AG20443 (cell line): ENCODE measurements at places on chromosomes 12 and 14.

GRCh38 chr12:109861689-109862314, 18.5 kb downstream of the GLTP start:
- no peak for DNase-seq

- no peak for DNase-seq
These were observed 346.8 kb downstream of the ETNK1 start for GRCh38 chr12:22971701-22972191.

GRCh38 chr12:25189656-25190055, 5.3 kb downstream of the DNAI7 start:
- no peak for DNase-seq

- DNase-seq = no peak
These were observed 96.4 kb downstream of the LRRC74A start for GRCh38 chr14:76922584-76922983.

GRCh38 chr12:16037533-16037932, 126.4 kb downstream of the DERA start:
- DNase-seq = no peak

DNA sequence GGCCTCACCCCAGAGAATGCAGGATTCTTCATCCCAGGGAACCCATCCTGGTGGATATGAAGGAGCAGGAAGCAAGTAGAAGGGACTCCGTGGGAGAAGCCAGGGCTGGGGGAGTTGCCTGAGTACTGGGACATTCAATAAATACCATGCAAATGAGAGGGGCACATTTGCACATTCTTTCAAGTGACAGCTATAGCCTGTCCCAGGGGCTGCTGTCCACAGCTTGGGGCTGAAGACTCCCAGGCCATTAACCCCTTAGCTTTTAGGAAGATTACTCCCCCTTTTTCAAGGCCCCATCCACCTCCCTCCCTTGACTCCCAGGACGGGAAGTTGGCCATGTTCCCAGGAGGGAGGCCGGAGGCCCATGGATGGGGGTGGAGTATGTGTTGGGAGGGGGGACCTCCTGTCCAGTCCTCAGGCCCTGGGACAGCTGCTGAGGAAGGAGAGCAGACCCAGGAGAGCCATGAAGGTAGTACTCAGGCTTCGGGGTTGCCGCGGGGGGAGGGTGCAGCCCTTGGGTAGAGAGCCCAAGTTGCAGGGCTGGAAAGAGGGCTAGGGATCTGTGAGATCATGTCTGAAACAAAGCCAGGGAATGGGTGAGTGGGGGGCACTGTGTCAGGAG, 974 bp upstream of the TNS2 start:
- no peak for DNase-seq

- DNase-seq = no peak
These were observed 1088.9 kb upstream of the TMEM132C start for GRCh38 chr12:127178052-127178451.

GRCh38 chr14:97312910-97313309, 515.7 kb downstream of the VRK1 start:
- no peak for DNase-seq

GRCh38 chr14:63297372-63298063, 21.2 kb downstream of the GPHB5 start:
- no peak for DNase-seq

DNA sequence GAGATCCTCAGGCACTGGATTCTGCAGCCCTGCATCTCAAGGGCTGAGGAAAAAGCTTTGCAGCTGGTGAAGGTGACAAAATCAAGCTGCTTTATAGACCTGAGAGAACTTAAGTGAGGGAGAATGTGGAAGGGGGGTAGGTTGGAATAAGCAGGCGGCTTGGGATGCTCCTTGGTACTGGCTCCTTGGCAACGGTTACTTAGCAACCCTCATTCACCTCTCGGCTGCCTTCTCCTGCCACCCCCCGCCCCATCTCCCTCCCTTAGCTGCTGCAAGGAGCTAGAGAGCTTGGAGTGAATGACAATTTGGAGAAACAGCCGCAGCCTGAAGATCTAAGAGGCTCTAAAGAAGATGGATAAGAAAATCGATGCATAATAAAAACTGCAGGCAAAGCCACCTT, 44.1 kb upstream of the CISTR start:
- no peak for DNase-seq

DNA sequence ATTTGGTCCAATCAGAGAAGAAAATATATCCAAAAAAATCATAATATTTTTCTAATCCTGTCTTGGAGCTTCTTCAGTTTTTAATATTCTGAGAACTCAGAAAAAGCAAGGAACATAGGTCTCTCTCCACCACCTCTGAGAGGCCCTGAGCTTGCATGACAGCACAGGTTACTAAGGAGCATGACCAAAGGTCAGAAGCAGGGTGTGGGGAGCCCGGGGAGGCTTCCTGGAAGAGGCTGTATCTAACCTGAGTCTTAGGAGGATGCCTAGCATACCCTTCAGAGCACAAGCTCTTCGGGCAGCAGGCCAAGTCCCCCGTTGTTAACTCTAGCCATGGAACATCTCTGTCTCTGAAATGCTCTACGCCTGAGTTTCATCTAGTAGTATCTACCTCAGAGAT, 15.7 kb upstream of the STON2 start:
- DNase-seq = no peak

DNA sequence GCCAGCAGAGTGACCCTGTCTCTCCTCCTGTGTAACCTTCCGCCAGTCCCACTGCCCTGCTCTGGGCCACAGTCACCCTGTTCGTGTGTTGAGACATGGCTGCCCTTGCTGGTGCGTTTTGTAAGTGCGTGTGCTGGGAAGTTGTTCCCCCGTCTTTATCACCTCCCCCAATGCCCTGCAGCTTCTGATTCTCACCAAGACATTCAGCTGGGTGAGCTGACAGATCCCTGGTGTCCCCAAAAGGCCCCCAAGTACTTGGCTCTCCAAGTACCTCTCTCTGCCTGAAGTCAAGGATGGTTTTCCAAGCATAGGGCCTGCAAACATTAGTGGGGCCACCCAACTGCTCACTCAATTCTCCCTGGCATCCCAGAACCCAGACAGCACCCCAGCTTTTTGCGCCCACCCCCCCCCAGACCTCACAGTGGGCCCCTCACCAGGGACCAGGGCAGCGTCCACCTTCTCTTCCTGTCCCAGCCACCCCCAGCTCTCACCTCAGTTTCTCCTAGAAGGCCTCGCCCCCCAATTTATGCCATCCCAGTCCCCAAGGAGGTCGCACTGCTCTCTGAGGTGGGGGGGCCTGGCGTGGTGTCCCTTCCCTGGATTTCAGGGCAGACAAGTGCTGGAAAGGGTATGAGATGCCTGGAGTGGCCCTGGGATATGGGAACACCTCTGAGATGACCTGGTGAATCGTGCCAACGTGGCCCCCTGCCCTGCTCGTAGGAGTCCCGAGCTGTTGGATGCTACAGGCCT, 51.8 kb upstream of the EML1 start:
- no peak for DNase-seq

DNA sequence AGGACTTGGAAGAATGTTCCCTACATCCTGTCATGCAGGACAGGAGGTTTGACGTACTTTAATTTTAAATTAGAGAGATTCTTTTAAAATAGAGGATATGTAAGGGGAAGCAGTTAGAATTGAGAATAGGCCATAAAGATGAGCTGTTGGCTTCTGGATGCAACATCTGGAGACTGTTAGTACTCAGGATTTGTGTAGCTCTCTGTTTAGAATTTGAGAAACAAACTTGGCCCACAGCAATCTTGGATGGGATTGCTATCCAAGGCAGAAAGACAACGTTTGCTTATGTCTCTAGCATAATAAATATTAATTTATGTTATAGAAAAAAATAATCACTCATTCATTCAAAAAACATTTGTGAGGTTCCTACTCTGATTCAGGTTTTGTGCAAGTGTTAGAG, 398.4 kb upstream of the NOVA1 start:
- no peak for DNase-seq

DNA sequence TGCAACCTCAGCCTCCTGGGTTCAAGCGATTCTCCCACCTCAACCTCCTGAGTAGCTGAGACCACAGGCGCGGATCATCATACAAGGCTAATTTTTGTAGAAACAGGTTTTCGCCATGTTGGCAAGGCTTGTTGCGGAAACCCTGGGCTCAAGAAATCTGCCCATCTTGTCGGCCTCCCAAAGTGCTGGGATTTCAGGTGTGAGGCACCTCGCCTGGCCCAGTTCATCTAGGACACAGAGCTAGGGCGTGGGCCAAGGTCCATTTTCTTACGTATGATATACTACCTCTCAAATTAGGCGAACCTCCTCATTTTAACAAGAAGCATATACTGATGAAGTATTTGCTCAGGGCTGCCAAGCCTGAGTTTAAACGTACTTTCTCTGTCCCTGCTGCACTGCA, 2.1 kb downstream of the RPS29 start:
- DNase-seq = no peak

DNA sequence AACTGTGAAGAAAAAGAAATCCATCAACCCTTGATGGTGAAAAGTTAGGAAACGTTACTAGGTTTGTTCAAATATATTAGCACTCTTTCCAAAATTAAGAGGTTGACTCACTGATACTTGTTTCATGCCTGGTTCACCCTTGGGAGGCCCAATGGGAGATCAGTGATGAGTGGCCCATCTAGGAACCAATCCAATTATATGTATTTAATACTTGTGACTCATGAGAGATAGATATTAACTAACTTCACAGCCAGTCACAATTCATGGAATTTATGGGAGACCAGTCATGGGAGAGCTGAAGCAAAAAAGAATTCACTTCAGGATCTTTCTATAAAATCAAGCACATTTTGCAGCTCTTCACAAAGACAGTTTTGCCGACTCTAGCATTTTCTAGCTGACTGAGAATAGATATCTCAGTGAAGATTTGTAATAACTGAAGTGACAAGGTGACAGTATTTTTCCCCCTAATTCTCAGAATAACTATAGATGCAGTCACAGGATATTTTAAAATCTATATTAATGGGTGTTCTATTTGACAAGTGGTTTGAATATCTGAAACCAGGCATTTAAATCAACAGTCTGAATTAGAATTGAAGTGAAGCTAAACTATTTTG, 230.2 kb downstream of the EPS8 start:
- DNase-seq = peak; percentile 57

- DNase-seq = peak; percentile 48
These were observed 3.3 kb upstream of the P3H3 start for GRCh38 chr12:6824901-6825381.

DNA sequence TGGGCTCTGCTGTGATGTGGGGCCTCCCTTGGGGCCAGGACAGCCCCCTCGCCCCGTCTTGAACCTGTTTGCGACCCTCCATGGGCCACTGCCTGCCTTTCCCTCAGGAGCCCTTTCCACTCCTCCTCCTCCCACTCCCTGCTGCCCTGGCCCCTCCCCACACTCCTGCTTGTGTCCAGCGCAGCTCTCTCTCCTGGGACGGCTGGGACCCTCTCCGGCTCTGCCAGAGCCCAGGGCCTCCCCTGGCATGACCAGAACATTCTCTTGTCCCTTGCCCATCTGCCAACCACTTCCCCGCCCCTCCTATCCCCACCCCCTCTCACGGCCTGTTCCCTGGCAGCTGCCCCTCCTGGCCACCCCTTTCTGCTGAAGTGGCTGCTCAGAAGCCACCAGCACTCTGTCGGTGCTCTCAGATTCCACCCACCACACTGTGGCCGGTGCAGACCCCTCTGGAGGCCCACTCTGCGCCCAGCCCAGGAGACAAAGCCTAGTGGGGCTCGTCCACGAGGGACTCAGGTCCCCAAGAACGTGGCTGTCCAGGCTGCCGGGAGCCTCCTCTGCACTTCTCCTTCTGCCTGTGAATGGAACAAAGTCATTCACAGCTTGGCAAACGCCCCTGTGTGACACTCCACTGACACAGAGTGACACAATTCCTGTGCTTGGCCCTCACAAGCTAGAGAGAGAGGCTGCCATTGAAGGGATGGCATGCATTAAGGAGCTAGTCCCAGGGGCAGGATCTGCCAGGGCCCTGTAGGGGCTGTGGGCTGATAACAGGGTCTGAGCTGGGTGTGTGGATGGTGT, 1.4 kb downstream of the ASPG start:
- DNase-seq = no peak

DNA sequence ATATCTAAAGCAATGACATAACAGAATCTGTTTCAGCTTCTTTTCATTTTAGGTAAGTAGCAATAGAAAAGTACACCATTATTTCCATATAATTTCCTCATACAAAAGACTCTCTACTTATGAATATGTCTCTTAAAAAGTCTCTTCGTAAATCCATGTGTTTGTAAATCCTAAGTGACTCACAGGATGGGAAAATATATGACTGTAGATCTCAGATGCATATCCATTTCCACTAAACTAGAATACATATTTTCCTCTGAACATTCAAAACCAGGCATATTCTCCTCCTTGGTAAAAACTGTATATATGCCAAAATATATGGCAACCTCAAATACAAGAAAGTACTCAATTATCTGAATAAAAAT, 93.6 kb downstream of the TXNDC16 start:
- DNase-seq = no peak

DNA sequence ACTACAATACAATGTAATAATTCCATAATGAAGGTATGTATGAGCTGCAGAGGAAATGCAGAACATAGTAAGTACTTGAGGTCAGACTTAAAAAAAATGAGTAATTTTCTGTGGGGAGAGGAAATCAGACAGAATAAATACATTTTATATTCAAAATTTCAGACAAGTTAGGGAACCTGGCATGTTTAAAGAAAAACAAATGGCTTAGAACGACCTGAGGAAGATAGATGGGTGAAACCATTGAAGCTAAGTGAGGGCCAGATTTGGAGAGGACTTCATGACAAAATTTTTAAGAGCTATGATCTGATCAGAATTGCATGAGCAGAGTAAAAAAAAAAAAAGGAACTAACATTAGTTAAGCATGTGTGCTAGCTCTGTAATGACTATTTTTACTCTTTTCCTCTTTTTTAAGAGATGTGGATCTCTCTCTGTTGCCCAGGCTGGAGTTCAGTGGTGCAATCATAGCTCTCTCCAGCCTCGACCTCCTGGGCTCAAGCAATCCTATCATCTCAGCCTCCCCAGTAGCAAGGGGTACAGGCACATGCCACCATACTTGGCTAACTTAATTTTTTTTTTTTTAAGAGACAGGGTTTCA, 157.6 kb upstream of the PDE3A start:
- DNase-seq = no peak

DNA sequence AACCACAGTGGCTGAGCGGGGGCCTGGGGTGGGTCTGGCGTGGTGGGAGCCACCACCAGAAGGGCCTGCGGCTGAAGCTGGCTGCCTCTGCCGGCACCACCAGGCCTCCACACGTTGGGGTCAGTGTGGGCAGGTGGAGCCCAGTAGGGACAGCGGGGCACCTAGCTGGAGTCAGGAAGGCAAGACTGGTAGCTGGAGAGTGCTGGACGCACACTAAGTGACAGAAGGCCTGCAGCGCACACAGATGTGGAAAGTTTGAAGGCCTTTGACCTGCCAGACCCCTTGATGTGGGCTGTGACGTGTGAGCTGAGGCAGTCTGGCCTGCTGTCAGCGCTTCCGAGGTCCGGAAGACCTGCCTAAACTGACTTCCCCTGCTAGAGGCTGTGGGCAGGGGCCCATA, 26.3 kb downstream of the RIN3 start:
- DNase-seq = peak; percentile 15

DNA sequence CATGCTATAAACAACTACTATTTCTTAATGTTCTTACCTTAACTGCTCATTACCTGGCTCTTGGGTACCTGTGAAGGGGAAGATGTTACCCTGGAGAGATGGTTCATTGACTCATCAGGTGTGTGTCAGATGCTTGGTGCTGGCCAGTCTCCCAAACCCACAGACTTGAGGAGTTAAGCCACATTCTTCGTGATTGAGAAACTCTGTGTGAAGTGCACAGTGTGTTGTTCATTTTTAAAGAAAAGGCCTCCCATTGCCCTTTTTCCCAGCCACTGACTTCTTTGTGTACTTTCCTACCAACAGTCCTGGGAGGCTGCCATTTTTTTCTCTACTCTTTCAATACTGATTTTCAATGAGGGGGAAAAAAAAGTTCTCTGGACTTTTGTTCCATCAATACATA, 3.2 kb downstream of the MGST1 start:
- DNase-seq = peak; percentile 68

- no peak for DNase-seq
These were observed 147.6 kb downstream of the BRMS1L start for GRCh38 chr14:35973770-35974169.
